CD8-positive, alpha-beta memory T cell (primary cell): ENCODE measurements at places on chromosomes 6 and 20. TPM values are rescaled to one million over a fixed set of nuclear protein-coding genes. Genes with fewer than 3 reads are reported as not detected.

GRCh38 chr20:8858181-8858787, 210.6 kb upstream of the PLCB4 start:
- no peak for DNase-seq
- H3K4me3 ChIP-seq, result no peak overlapping the region
- H3K36me3 ChIP-seq, result no peaks in the 10 kb centered on the region
- H3K4me1 ChIP-seq, result no peaks in the 10 kb centered on the region
- no peak overlapping the region for H3K27ac ChIP-seq

MUCL3 gene
- not detected for total RNA-seq

GRCh38 chr20:24236201-24236600, 233.2 kb upstream of the SYNDIG1 start:
- H3K27me3 ChIP-seq, result no peaks in the 10 kb centered on the region
- no peak overlapping the region for H3K27ac ChIP-seq
- no peaks in the 10 kb centered on the region for H3K4me1 ChIP-seq
- no peaks in the 10 kb centered on the region for H3K36me3 ChIP-seq
- H3K4me3 ChIP-seq, result no peak overlapping the region
- no peak for DNase-seq

PTGIS gene
- 7.8 TPM for total RNA-seq

- DNase-seq, result peak; percentile 29
- H3K27ac ChIP-seq, result peak overlapping the region; percentile 89
- no peaks in the 10 kb centered on the region for H3K27me3 ChIP-seq
- H3K36me3 ChIP-seq, result peaks cover 4% of the 10 kb centered on the region
- H3K4me3 ChIP-seq, result peak overlapping the region; percentile 84
These were observed 516 bp downstream of the GTPBP2 start for GRCh38 chr6:43628393-43629103.

GRCh38 chr6:75044846-75045245, 161.0 kb downstream of the COL12A1 start:
- H3K4me1 ChIP-seq, result no peaks in the 10 kb centered on the region
- H3K27ac ChIP-seq, result no peak overlapping the region
- H3K4me3 ChIP-seq, result no peak overlapping the region

- no peaks in the 10 kb centered on the region for H3K36me3 ChIP-seq
- no peaks in the 10 kb centered on the region for H3K4me1 ChIP-seq
- DNase-seq, result no peak
- no peak overlapping the region for H3K4me3 ChIP-seq
These were observed 62.4 kb downstream of the E2F3 start for GRCh38 chr6:20464041-20464440.

SIRPA gene
- total RNA-seq, result 0.53 TPM

- H3K4me1 ChIP-seq, result no peaks in the 10 kb centered on the region
- no peak overlapping the region for H3K27ac ChIP-seq
- DNase-seq, result no peak
- H3K4me3 ChIP-seq, result no peak overlapping the region
- H3K27me3 ChIP-seq, result no peaks in the 10 kb centered on the region
These were observed 60.8 kb upstream of the APCDD1L start for GRCh38 chr20:58575776-58576602.

TBXT gene
- total RNA-seq, result not detected

DNA sequence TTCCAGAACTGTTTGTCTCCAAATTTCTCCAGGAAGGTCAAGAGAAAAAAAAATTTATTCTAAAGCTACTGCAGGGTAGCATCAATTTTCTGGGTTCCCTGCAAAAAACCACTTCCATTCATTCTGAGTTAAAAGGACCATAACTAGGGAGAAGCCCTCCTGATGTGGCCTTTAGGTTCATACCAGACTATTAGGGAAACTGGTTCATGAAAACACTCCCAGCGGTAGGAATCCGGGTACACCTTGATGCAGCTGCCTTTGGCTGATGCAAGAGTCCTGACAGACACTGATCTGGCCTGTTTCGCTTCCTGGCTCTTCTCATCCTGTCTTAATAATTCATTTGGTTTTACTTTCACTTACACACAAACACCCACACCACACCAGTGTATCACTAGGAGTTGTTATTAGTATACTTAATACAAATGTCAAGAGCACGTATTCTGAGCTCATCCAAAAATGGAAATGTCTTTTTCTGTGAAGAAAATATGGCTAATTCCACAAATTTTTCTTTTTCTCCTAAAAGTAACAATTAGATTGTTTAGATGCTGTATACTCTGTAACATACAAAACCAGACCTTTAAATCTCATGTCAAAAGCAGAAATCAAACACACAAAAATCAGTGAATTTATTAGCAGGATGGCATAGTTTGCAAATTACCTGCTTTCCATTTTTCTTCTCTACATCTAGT, 38.4 kb upstream of the ARHGAP18 start:
- no peaks in the 10 kb centered on the region for H3K36me3 ChIP-seq
- H3K27me3 ChIP-seq, result no peaks in the 10 kb centered on the region

- peaks cover 22% of the 10 kb centered on the region for H3K36me3 ChIP-seq
- no peaks in the 10 kb centered on the region for H3K27me3 ChIP-seq
- H3K4me1 ChIP-seq, result peaks cover 42% of the 10 kb centered on the region
- H3K27ac ChIP-seq, result peak overlapping the region; percentile 70
These were observed 1.6 kb downstream of the ARFRP1 start for GRCh38 chr20:63706027-63706695.

BHLHE23 gene
- not detected for total RNA-seq

DNA sequence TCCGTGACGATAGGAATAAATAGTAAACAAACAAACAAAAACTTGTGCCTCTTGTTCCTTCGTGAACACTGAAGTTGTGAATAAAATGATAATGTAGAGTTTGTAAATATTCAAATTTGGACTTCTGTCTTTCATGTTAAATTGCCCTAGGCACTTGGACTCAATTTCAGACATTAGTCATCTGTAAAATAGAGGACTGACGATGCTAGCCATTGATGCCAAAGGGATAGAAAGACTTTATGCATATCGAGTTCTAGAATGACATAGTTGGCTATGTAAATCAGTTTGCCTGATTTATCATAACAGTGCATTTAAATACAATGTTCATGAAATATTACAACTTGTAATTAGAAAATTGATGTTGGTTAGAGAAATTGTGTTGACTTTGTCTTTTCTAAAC, 45.9 kb upstream of the FLRT3 start:
- H3K4me1 ChIP-seq, result no peaks in the 10 kb centered on the region
- DNase-seq, result no peak
- H3K27ac ChIP-seq, result no peak overlapping the region
- H3K36me3 ChIP-seq, result no peaks in the 10 kb centered on the region
- H3K27me3 ChIP-seq, result no peaks in the 10 kb centered on the region

DNA sequence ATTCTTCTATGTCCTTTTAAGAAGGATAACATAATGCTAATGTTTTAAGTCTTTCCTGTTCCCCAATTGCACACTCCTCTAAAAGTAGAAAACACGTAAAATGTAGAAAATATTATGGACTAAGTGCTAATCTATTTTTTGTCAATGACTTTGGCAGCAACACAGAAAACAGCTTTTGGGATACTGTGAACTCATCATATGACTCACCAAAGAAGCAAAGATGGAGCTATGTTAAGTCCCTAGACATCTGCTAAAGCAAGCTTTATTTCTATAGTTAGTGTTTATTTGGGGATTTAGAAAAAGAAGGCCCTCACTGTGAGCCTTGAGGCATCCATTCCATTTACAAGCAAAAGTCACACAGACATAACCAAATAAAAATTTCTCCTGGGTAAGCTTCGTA, 23.0 kb downstream of the OPN5 start:
- H3K4me3 ChIP-seq, result no peak overlapping the region
- no peaks in the 10 kb centered on the region for H3K27me3 ChIP-seq
- no peak for DNase-seq
- no peaks in the 10 kb centered on the region for H3K36me3 ChIP-seq
- H3K27ac ChIP-seq, result no peak overlapping the region

DNA sequence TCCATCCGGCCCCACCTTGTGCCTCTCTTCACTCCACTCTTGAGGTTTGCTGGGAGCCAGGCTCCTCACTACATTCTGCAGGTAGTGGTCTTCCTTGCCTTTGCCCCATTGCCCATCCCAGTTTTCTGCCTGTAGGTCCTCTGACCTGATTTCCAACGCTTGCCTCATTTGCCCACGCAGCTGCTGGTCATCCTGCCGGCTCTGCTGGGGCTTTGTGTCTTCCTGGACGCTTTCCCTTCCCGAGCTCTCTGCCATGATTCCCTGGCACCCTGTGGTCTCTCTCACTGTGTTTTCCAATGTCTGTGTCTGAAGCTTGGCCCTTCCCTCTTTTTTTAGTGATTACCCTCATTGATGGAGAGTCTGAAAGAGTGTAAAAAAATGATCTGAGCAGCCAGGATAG, 451.6 kb downstream of the UTRN start:
- DNase-seq, result no peak
- H3K27ac ChIP-seq, result no peak overlapping the region
- H3K27me3 ChIP-seq, result no peaks in the 10 kb centered on the region

DNA sequence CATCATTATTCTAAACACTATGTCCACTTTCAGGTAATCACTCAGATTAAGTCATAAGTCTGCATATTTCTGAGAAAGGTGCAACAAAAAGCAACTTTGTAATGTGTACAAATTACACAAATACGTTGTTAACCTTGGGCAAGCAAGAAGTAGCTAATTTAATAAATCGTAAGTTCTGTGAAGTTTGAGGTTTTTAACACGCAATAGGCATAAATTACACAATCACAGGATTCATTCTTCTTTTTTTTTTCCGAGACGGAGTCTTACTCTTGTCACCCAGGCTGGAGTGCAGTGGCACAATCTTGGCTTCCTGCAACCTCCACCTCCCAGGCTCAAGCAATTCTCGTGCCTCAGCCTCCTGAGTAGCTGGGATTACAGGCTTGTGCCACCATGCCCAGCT, 57.2 kb upstream of the F13A1 start:
- no peak overlapping the region for H3K27ac ChIP-seq
- no peaks in the 10 kb centered on the region for H3K36me3 ChIP-seq
- H3K4me3 ChIP-seq, result no peak overlapping the region
- no peaks in the 10 kb centered on the region for H3K27me3 ChIP-seq
- H3K4me1 ChIP-seq, result no peaks in the 10 kb centered on the region

DNA sequence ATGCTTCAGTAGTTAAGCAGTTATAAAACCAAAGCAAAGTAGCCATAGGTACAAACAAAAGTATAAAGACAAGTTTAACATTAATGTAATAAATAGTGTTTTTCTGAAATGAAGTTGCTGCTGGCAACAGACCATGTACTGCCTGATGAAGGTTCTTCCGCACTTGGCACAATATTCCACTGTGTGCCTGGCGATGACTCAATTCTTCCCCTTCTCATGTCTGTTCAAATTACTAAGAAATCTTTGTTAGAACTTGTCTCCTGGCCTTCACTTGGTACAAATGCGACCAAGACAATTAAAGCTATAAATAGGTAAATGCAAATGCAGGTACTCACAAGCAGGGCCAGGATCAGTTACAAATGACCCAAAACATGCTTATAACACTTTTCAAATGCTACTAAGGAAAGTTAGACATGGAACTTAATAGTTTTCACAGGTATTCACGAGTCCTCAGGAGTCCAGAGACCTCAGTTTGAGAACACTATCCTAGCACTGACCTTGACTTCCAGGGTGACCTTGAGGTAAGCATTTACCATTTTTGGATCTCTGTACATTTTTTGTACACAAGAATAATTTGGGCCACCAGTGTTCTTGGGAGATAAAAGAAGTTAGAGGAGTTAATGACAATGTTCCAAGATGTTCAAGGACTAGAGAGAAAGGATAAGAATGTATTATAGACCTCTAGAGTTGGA, 8.1 kb upstream of the DDR1 start:
- no peak overlapping the region for H3K4me3 ChIP-seq
- H3K27ac ChIP-seq, result peak overlapping the region; percentile 76
- DNase-seq, result no peak
- peaks cover 14% of the 10 kb centered on the region for H3K4me1 ChIP-seq

C6orf118 gene
- not detected for total RNA-seq

RIN2 gene
- 0.37 TPM for total RNA-seq
